CD4-positive, alpha-beta T cell (primary cell): ENCODE measurements at places on chromosomes 5 and 9. TPM values are rescaled to one million over a fixed set of nuclear protein-coding genes. Genes with fewer than 3 reads are reported as not detected.

Gene EIF4E1B
- not detected for total RNA-seq

Gene TRIM36
- total RNA-seq = 0.14 TPM

- DNase-seq = no peak
These were observed 15.2 kb downstream of the CDC25C start for GRCh38 chr5:138316355-138316754.

DNA sequence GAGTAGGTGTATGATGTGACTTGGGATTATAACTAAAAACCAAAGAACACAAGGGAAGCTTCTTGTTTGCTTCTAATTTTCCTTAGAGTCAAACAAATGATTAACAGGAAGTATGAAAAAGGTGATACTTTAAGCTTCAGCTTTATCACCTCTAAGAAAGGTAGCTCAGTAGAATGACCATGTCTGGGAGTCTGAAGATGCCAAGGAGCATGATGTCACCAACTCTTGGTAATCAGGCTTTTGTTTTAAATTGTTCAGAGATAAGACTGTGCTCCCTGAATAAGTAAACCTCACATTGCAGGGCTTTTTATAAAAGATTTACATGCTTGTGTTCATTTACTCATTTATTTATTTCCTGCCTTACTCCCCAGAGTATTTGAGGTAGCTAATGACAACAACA lies 169.9 kb downstream of the FER start:
- no peak for DNase-seq

DNA sequence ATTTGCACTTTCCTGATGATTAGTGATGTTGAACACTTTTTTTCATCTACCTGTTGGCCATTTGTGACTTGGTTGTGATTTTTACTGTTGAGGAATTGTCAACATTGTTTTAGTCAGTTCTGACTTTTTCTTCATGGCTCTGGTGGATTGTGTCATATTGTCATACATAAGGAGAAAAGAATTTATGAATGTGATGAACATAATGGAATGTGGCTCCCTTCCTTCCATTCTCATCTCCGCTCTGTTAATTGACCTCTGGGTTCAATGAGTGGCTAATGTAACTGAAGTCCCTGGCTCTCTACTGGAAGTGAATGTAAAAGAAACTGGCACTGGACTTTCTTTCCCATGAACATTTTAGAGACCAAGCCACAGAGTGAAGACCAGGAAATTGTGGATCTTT lies 49.2 kb downstream of the KIAA1958 start:
- DNase-seq = no peak

- DNase-seq = no peak
These were observed 7.6 kb upstream of the CCDC152 start for GRCh38 chr5:42749020-42749419.

Gene CAMK4
- total RNA-seq = 225 TPM

DNA sequence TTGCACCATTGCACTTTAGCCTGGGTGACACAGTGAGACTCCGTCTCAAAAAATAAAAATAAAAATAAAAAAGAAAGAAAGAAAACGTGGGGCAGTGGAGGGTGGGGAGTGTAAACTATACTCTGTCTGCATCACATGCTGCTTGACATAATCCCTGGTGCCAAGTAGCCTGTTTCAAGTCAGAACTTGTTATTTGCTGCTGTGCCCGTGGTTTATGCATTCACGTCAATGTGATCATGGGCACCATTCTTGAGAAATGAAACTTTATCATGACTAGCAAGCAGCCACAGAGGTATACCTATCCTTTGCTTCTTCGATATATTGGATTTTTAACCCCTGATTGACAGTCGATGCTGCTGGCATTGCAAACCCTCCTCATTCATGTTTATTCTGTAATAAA lies 4.1 kb upstream of the SMU1 start:
- DNase-seq = no peak

DNA sequence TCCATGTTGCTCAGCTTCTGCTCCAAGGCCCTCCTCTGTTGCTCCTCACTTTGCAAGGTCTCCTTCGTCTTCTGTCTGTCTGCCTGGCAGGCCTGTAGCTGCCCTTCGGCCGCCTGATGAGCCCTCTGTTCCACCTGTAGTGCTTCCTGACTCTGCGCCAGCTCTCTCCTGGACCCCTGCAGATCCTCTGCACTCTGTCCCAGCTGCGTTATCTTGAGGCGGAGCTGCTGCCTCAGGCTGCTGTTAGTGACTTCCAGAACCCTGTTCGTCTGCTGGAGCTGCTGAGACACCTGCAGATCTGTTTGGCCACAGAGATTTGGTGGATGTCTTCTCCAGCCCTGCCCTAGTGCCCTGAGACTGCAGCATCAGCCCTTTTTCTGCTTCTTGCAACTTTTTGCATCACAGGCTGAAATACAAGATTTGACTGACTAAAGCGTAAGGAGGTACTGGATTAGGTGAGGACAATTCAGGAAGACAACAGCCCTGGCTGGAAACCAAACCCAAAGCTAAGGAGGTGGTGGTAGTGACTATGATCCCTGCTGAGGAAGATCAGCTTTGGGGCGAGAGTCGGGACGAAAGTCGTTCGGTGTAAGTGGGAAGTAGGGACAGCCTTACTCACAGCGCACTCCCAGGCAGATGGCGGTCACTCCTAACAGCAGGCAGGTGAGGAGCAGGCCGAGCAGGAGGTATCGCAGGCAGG lies 2.1 kb downstream of the CD72 start:
- DNase-seq = no peak

Gene LHFPL2
- 0.19 TPM for total RNA-seq

Gene LCP2
- 154 TPM for total RNA-seq

Gene IFNA2
- total RNA-seq = not detected
